ENCODE measurements at places on chromosomes 16 and 17.

- no peak overlapping the region for H3K4me3 ChIP-seq
- H3K36me3 ChIP-seq, result no peaks in the 10 kb centered on the region
- H3K27ac ChIP-seq, result no peak overlapping the region
- no peak for DNase-seq
- no peaks in the 10 kb centered on the region for H3K4me1 ChIP-seq
Measured at GRCh38 chr17:20053361-20053964, 44.3 kb downstream of the SPECC1 start.

DNA sequence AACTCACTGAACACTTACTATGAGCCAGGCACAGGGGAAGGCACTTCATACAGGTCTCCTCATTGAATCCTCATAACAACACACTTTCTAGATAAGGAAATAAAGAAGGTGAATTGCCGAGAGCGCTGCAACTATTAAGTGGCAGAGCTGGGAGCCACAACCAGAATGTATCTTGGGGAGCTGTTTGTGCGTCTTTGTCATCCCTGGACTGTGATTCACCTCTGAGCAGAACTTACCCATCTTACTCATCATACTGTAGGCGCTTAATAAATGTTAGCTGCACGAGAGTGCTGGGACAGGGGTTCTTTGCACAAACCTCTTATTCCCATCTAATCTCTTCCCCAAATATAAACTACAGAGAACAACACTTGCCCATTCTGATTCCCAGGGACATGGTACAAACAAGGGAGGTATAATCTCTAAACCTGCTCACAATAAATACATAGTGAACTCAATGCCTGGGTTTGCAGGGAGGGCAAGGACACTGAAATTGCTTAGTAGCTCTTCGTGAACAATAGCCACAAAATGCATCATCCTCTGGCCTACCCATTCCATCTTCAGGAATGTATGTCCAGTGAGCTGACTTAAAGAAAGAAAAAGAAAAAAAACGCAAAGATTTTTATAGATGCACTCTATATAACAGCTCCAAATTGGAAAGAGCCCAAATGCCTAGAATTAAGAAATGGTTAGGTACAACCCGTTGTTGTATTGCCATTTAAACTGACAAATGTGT is 43.0 kb downstream of the MYO18A start:
- H3K4me1 ChIP-seq, result peaks cover 54% of the 10 kb centered on the region
- H3K27me3 ChIP-seq, result no peaks in the 10 kb centered on the region
- peaks cover 14% of the 10 kb centered on the region for H3K36me3 ChIP-seq
- H3K4me3 ChIP-seq, result no peak overlapping the region
- no peak for DNase-seq

DNA sequence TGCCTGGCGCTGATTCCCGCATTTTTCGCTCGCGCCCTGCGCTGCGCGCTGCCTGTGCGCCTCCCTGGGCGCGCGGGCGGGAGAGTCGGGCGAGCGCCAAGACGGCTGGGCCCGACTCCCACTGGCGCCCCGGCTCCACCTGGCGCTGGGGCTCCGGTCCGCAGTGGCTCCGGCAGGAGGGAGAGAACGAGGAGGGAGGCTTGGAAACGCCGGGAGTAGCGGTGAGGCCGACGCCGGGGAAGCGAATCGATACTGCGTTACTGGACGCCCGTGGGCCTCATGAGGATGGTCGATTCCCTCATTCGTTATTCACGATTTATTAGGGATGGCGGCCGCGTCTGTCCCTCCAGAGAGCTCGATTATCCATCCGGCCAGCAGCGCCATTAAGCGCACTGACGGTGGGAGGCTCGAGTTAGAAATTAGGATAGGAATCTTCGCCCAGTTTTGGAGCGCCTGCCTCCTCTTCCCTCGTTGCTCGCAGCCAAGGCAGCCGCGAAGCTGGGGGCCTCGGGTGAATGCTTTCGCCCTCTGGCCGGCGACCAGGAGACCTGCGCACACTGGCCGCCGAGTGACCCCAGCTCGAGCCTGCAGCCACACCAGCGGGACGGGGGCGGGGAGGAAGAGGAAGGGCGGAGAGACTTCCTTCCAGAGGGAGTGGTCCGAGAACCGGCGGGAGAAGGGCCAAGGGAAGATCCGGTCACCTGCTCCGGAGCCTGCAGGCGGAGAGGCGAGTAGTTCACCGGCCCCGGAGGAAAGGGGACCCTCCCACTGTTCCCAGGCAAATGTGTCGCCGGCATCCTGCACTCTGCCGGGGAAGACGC is 1.3 kb upstream of the PCGF2 start:
- peak overlapping the region; percentile 95 for H3K4me3 ChIP-seq
- H3K4me1 ChIP-seq, result peaks cover 68% of the 10 kb centered on the region
- peak; percentile 92 for DNase-seq
- peaks cover 7% of the 10 kb centered on the region for H3K27me3 ChIP-seq
- H3K27ac ChIP-seq, result peak overlapping the region; percentile 89

DNA sequence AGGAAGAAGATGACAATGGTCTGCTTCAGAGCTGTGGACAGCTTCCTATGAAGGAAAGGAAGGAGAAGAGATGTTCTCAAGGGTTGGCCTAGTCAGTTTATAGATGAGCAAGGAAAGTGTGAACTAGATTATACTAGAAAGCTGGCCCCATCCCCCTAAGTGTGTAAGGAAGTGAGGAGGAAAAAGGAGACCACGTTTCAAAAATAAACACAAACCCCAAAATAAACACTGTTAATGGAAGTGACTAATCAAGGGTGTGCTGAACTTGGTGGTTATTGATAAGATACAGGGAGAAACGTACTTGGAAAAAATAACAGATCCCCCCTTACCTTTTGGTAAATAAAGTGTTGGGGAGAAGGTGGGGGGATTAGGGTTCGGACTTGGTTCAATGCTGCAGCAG is 267.1 kb downstream of the SOX9 start:
- H3K27ac ChIP-seq, result no peak overlapping the region
- DNase-seq, result no peak
- no peaks in the 10 kb centered on the region for H3K36me3 ChIP-seq

DNA sequence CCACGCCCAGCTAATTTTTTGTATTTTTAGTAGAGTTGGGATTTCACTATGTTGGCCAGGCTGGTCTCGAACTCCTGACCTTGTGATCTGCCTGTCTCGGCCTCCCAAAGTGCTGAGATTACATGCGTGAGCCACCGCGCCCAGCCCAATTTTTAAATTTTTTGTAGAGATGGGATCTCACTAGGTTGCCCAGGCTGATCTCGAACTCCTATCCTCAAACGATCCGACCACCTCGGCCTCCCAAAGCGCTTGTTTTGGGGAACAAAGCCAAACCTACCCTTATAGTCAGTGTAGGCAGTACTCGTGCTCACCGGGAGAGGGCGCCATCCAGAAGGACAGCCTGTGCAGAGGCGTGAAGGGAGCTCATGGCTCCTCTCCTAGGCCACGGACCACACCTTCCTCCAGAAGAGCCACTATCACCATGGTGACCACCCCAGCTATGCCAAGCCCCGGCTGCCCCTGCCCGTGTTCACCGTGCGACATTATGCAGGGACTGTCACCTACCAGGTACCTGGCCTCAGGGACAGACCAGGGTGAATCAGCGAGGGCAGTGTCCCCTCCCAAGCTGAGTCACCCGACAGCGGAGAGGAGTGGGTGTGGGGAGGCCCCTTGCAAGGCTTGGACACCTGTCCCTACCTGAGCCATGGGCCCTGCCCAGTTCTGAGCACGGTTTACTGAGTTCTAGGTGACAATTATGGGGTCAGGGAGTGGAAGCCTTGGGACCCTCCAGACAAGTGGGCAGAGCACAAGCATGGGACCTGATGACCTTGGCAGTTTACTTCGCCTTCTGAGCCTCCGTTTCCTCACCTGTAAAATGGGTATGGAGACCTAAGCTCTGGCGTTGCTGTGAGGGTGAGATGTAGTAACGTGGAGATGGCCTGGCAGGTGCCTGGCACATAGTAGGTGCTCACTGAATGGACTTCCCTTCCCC is 13.7 kb downstream of the MYO15B start:
- no peaks in the 10 kb centered on the region for H3K4me1 ChIP-seq
- no peak overlapping the region for H3K27ac ChIP-seq
- DNase-seq, result peak; percentile 77
- no peaks in the 10 kb centered on the region for H3K36me3 ChIP-seq
- no peaks in the 10 kb centered on the region for H3K27me3 ChIP-seq
- H3K4me3 ChIP-seq, result no peak overlapping the region

GRCh38 chr17:21388066-21388465 is 11.9 kb downstream of the KCNJ12 start:
- H3K27me3 ChIP-seq, result no peaks in the 10 kb centered on the region
- no peak overlapping the region for H3K4me3 ChIP-seq
- no peak overlapping the region for H3K27ac ChIP-seq

- H3K4me3 ChIP-seq, result no peak overlapping the region
- no peaks in the 10 kb centered on the region for H3K36me3 ChIP-seq
- H3K27me3 ChIP-seq, result peaks cover under 1% of the 10 kb centered on the region
- H3K27ac ChIP-seq, result no peak overlapping the region
Measured at GRCh38 chr16:84360748-84361147, 7.6 kb upstream of the ATP2C2 start.

DNA sequence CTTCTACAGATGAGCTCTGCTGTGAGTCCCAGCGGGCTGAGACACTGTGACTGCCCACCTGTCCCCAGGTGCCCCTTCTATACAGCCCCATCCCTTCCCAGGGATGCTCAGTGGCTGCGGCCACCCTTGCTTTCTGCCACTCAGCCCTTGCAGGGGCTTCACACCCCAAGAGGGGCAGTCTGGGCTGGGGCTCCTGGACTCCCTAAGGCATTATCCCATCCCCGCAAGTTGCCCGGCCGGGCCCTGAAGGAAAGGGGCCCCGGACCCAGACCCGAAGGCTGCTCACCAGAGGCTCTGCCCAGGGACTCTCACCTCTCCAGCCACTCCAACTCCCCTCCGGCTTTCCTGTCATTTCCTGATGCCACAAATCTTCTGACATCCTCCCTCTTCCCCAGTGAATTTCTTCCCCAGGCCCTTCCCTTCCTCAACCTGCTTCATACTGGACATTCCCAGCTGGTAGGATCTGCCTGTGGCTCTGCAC is 88.5 kb upstream of the TOB1 start:
- H3K4me1 ChIP-seq, result peaks cover 42% of the 10 kb centered on the region
- no peak overlapping the region for H3K27ac ChIP-seq
- no peak overlapping the region for H3K4me3 ChIP-seq
- no peak for DNase-seq
- H3K36me3 ChIP-seq, result peaks cover 5% of the 10 kb centered on the region

- H3K4me3 ChIP-seq, result peak overlapping the region; percentile 100
- DNase-seq, result peak; percentile 56
- no peaks in the 10 kb centered on the region for H3K36me3 ChIP-seq
- H3K4me1 ChIP-seq, result peaks cover 25% of the 10 kb centered on the region
- H3K27ac ChIP-seq, result peak overlapping the region; percentile 74
- no peaks in the 10 kb centered on the region for H3K27me3 ChIP-seq
Measured at GRCh38 chr17:41919840-41920579, 1.3 kb upstream of the ACLY start.

DNA sequence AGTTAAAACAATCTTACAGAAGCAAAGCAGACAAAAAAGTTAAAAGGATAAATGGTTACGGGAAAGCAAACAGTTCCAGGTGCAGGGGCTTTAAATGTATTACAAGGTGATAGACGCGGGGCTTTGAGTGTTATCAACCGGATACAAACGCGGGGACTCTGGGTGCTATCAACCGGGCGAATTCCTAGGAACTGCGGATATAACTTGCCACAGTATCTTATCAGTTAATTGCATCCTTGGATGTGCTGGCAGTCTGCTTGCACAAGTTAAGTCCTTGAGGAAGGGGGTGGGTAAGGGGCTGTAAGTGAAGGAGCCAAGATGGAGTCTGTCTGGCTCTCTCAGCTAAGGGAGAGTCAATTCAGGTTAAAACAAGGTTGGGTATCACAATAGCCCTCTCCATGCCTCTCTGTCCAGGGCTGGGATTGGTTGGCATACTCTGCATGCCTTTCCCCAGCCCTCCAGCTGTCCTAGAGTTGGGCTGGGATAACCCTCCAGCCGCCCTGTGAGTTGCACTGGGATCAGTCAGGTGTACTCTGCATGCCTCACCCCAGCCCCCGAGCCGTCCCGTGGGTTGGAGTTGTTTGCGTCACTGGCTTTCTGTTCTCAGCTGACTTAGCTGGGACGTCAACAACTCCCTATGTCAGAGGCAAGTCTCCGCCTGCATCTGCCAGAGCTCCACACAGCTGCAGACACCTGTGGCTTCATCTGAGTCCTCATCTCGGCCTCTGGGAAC is 40.9 kb downstream of the TMEM235 start:
- no peaks in the 10 kb centered on the region for H3K27me3 ChIP-seq
- peak overlapping the region; percentile 25 for H3K27ac ChIP-seq
- peaks cover 42% of the 10 kb centered on the region for H3K4me1 ChIP-seq
- H3K36me3 ChIP-seq, result no peaks in the 10 kb centered on the region

- H3K36me3 ChIP-seq, result no peaks in the 10 kb centered on the region
- no peak overlapping the region for H3K27ac ChIP-seq
- H3K4me3 ChIP-seq, result no peak overlapping the region
- H3K4me1 ChIP-seq, result no peaks in the 10 kb centered on the region
Measured at GRCh38 chr17:73658821-73659515, 14.7 kb upstream of the SDK2 start.

GRCh38 chr17:4622375-4622774 is 19.1 kb downstream of the ALOX15 start:
- no peaks in the 10 kb centered on the region for H3K36me3 ChIP-seq
- H3K4me1 ChIP-seq, result peaks cover 5% of the 10 kb centered on the region
- DNase-seq, result no peak
- H3K27me3 ChIP-seq, result no peaks in the 10 kb centered on the region
- no peak overlapping the region for H3K27ac ChIP-seq
- no peak overlapping the region for H3K4me3 ChIP-seq

GRCh38 chr17:46167267-46167666 is 26.0 kb downstream of the KANSL1 start:
- H3K4me3 ChIP-seq, result no peak overlapping the region
- peaks cover 37% of the 10 kb centered on the region for H3K36me3 ChIP-seq

DNA sequence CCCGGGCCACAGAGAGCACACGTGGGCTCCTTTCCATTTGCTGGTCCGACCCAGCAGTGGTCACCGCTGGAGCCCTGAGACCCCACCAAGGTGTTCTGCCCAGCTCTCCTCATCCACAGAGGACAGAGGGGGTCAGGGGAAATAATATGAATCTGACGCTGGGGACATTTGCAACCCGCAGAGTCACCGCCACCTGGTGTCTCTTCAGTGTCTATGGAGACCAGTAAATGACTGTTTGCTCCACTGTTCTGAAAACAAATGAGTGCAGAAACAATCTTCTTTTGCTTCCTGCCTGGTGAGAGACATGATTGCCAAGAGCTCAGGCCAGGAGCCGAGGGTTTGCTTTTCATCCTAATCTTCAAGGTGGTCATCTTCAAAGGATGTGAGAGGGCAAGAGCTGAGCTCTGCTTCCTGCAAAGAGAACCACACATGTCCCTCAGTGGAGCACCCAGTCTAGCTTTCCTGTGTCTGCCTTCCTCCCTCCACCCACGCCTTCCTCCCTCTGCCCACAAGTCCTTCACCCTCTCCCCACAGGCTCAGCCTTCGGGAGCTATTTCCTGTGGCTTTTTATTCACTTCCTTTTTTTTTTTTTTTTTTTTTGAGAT is 14.7 kb upstream of the KLHDC4 start:
- H3K4me3 ChIP-seq, result no peak overlapping the region
- no peaks in the 10 kb centered on the region for H3K36me3 ChIP-seq
- H3K27me3 ChIP-seq, result peaks cover 6% of the 10 kb centered on the region
- no peak overlapping the region for H3K27ac ChIP-seq
- peak; percentile 81 for DNase-seq

All from lower lobe of right lung (tissue), 2 donors.